Heart left ventricle (tissue), 16 donors: ENCODE measurements at places on chromosomes 16 and 17. TPM values are rescaled to one million over a fixed set of nuclear protein-coding genes. Genes with fewer than 3 reads are reported as not detected.

PIK3R5 gene
- total RNA-seq = 2.4 TPM

ORC6 gene
- 2.7 TPM for total RNA-seq

OTOP3 gene
- not detected for total RNA-seq

RHBDF1 gene
- 28.0 TPM for total RNA-seq

CACNA1G gene
- total RNA-seq = 0.48 TPM

ARL17B gene
- 10.8 TPM for total RNA-seq

ALG1 gene
- 6.5 TPM for total RNA-seq

FKBP10 gene
- total RNA-seq = 40.4 TPM

GRCh38 chr17:79360196-79360595 is 250.7 kb downstream of the RBFOX3 start:
- H3K27ac ChIP-seq = no peak overlapping the region
- H3K36me3 ChIP-seq = no peaks in the 10 kb centered on the region
- peaks cover 35% of the 10 kb centered on the region for H3K27me3 ChIP-seq
- no peaks in the 10 kb centered on the region for H3K4me1 ChIP-seq
- H3K4me3 ChIP-seq = no peak overlapping the region

DNA sequence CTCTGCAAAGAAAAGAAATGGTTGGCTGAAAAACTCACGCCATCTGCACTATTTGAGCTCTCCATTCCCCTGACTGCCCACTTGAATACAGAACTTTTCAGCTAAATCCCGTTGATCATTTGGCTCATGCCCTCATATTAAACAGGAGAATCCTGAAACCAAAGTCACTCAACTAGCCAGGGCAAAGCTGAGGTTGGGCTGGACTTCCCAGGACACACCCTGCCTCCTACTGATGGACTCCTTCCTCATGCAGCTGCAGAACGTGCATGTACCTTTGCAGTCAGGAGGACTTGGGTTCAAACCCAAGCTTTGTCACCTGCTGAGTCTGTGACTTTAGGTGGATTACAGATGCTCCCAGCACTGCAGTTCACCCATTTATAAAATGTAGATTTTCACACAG is 7.7 kb downstream of the ASIC2 start:
- H3K4me1 ChIP-seq = no peaks in the 10 kb centered on the region
- H3K36me3 ChIP-seq = no peaks in the 10 kb centered on the region
- no peak for DNase-seq
- no peak overlapping the region for H3K4me3 ChIP-seq

DNA sequence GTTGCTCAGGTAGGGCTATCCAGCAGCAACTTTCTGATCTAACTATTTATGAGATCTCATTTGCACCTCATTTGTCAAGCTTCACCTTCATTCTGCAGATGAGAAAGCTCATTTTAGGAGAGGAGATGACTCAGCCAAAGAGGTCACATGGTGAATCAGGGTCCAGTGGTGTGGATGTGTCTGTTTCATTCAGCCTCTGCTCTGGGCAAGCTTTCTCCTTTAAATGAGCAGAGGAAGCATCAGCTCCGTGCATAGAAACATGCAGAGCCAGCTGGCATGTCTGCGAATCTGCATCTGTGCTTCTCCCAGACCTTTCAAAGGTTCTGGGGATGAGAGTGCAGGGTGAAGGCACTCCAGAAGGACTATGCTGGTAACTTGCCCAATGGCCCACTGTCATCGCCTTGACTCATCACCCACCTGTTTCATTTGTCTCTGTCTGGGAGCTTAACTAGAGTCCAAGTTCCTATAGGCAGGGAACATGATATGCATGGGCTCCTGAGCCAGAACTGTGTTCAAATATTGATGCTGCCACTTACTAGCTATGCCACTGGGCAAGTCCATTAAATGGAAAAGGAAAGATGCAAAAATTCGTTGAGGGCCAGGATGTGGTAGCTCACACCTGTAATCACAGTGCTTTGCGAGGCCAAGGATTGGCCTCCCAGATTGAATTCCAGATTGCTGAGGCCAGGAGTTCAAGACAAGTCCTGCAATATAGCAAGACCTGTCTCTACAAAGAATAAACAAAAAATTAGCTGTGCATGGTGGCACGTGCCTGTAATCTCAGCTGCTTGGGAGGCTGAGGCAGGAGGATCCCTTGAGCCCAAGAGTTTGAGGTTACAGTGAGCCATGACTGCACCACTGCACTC is 67.1 kb upstream of the NLK start:
- no peak overlapping the region for H3K4me3 ChIP-seq
- DNase-seq = no peak
- no peaks in the 10 kb centered on the region for H3K36me3 ChIP-seq
- no peak overlapping the region for H3K27ac ChIP-seq

DNA sequence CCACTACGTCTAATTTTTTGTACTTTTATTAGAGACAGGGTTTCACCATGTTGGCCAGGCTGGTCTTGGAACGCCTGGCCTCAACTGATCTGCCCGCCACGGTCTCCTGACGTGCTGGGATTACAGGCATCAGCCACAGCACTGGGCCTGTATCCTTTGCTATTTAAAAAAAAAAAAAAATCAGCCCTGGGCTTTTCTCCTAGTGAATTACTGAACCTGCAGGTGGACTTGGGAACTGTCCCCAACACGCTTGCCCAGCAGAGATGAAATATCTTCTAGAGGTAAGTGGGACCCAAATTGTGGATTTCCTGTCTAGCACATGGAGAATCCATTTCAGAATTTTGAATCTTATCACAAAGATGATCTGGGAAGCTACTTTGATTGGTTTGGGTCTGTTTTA is 14.8 kb downstream of the CNOT1 start:
- H3K27me3 ChIP-seq = no peaks in the 10 kb centered on the region
- H3K4me1 ChIP-seq = no peaks in the 10 kb centered on the region
- H3K36me3 ChIP-seq = peaks cover 44% of the 10 kb centered on the region
- no peak overlapping the region for H3K4me3 ChIP-seq
- no peak overlapping the region for H3K27ac ChIP-seq
- DNase-seq = no peak

DNA sequence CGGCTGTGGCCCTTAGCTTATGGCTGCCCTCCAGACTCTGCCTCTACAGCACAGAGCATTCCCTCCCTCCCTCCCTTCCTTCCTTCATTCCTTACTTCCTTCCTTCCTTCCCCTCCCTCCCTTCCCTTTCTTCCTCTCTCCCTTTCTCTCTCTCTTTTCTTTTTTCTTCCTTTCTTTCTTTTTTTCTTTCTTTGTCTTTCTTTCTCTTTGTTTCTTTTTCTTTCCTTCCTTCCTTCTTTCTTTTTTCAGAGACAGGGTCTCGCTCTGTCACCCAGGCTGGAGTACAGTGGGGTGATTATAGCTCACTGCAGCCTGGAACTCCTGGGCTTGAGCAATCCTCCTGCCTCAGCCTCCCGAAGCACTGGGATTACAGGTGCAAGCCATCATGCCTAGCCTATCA is 11.7 kb downstream of the TMEM92 start:
- H3K27me3 ChIP-seq = no peaks in the 10 kb centered on the region
- H3K36me3 ChIP-seq = no peaks in the 10 kb centered on the region
- H3K27ac ChIP-seq = no peak overlapping the region
- H3K4me3 ChIP-seq = no peak overlapping the region
- DNase-seq = no peak

GRCh38 chr17:15265131-15265530 is at the start of gene PMP22:
Gene PMP22, minus strand, starts transcription at chr17:15265326. Its CDS starts 4,599 bp downstream, at chr17:15260727.
- H3K4me1 ChIP-seq = peaks cover 22% of the 10 kb centered on the region
- peak within 1 kb of the TSS; percentile 79 for H3K4me3 ChIP-seq
- no peaks in the 10 kb centered on the region for H3K36me3 ChIP-seq
- H3K27me3 ChIP-seq = no peaks in the 10 kb centered on the region

- H3K27ac ChIP-seq = no peak overlapping the region
- no peaks in the 10 kb centered on the region for H3K36me3 ChIP-seq
- no peaks in the 10 kb centered on the region for H3K4me1 ChIP-seq
- no peak overlapping the region for H3K4me3 ChIP-seq
- DNase-seq = no peak
- H3K27me3 ChIP-seq = peaks cover 2% of the 10 kb centered on the region
Observed at GRCh38 chr16:12826559-12826958, 22.9 kb upstream of the CPPED1 start.

DNA sequence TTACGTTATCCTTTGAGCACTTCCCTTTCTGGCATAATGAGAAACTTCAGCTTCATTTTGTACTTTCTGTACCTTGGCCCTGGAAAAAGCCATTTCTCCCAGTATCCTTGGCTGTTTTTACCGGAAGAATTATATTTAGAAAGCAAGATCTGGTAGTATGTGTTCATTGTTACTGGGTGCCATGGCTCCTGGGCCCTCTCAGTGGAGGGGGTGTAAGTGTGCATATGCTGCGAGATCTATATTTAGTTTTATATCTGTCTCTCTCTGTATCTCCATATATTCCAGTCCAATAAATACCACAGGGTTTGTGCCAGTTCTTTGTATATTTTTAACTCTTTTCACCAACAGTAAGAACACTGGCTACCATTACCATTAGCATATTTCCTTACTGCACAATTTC is 17.7 kb downstream of the ATP2C2 start:
- DNase-seq = no peak
- no peaks in the 10 kb centered on the region for H3K36me3 ChIP-seq
- no peak overlapping the region for H3K4me3 ChIP-seq

DNA sequence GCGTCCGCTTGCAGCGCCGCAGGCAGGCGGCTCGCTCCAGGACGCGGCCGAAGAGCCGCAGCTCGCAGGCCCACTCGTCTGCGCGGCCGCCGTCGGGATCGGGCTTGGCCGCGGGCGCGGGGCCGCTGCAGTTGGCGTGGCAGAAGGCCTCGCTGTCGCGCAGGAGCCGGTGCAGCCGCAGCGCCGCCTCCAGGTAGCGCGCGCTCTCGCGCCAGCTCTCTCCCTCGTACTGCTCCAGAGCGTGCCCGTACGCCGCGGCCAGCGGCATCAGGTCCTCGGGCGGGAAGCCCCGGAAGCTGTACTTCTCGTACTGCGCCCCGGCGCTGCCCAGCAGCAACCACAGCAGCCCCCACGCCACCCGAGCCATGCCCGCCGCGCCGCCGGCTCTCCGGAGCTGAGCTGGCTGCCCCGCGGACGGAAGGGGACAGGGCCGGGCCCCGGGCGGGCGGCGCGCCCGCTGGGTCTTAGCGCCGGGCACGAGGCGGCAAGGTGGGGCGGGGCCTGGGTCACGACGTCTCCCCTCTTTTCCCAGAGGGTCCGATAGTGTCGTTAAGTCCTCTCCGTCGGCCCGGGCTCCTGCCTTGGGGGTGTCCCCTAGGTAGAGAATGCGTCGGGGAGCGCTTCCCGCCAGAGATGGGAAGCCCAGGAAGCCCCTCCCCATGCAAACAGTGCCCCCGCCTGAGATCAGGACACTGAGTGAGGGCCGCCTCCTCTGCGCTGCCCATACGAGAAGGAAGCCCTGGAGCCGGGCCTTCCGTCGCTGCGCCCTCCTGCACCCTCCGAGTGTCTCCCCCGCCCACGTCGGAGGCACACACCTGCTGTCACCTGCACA is at the start of gene P3H4:
Gene P3H4, minus strand, starts transcription at position 401 of the 832 bp plus-strand sequence. Its CDS starts 34 bp downstream, at position 367.
- no peaks in the 10 kb centered on the region for H3K27me3 ChIP-seq
- H3K4me1 ChIP-seq = peaks cover 8% of the 10 kb centered on the region
- peak; percentile 77 for DNase-seq
- H3K27ac ChIP-seq = peak within 1 kb of the TSS; percentile 60
- H3K36me3 ChIP-seq = no peaks in the 10 kb centered on the region
- H3K4me3 ChIP-seq = peak within 1 kb of the TSS; percentile 62

DNA sequence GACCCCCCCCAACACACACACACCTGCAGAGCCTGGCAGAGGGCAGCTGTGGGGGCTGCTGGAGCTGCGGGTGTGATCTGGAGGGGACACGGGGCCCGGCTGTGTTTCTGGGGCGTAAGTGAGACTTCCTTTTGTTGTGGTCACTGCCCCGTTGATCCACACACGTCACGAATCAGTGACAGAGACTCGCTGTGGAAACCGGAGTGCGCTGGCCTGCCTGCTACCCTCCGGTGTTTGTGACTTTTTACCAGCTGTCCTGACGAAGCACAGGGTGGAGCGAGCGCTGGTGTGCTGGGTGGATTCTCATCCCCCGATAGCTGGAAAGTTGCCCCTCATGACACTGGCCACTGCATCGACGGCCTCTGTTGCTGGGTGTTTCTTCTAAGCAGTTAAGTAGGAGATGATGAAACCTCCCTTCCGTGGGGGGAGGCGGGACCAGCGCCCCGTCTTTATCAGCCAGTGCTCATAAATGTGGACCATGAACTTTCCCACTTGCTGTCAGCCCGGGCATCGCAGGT is 2.3 kb downstream of the METRNL start:
- peak overlapping the region; percentile 88 for H3K27ac ChIP-seq
- H3K27me3 ChIP-seq = no peaks in the 10 kb centered on the region
- peak overlapping the region; percentile 64 for H3K4me3 ChIP-seq
- no peak for DNase-seq
- H3K36me3 ChIP-seq = no peaks in the 10 kb centered on the region

DNA sequence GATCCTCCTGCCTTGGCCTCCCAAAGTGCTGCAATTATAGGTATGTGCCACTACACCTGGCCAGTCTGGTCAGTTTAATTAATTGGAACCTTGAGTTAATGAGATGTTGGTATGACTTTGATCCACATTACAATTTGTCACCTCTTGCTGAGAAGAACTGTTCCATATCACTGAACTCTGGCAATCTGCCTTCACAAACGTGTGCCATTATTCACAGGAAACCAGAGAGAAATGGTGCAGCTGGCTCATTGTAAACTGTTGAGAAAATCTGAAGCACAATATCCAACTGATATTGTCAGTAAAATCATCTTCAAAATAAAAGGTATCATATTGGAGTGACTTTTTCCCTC is 39.3 kb upstream of the YPEL2 start:
- no peak for DNase-seq
- no peaks in the 10 kb centered on the region for H3K4me1 ChIP-seq

DNA sequence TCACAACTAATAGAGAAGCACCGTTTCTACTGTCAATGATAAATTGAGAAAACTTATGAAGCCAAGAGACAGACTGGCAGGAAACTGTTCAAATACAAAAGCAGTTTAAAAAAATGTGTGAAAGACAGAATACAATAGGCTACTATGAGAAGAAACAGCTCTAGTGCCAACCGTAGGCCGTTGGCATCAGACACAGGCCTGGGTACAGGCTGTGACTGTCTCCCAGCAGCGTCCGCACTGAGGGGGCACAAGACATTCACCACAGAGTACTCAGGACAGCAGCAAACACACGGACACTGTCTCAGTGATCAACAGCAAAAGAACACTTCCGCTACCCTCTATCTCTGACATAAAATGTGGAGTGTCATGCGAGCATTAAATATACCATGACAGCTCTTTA is 7.8 kb upstream of the C1QBP start:
- no peak overlapping the region for H3K4me3 ChIP-seq
- no peak for DNase-seq
- no peaks in the 10 kb centered on the region for H3K4me1 ChIP-seq
- H3K27ac ChIP-seq = no peak overlapping the region
- peaks cover 94% of the 10 kb centered on the region for H3K36me3 ChIP-seq

DNA sequence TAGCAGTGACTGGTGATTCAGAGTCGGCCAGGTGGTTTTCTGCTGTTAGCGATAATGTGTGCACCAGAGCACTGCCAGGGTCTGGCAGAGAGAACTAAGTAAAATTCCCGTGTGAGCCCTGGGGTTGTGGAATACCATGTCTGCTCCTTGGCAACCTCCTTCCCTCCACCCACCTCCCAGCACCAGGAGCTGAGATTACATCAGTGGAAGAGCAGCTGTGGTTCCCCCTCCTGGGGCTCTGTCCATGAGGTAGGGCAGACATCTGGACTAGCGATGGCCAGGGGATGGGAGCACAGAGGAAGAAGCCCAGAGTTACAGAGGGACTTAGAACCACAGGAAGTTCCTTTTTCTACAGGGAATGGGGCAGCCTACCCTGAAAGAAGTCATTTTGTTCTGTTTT is 15.8 kb downstream of the CLEC10A start:
- DNase-seq = no peak
- no peak overlapping the region for H3K27ac ChIP-seq
- H3K27me3 ChIP-seq = no peaks in the 10 kb centered on the region
- H3K4me1 ChIP-seq = no peaks in the 10 kb centered on the region
- H3K4me3 ChIP-seq = no peak overlapping the region

GRCh38 chr17:80330276-80330675 is 69.6 kb downstream of the RNF213 start:
- H3K27ac ChIP-seq = no peak overlapping the region
- H3K27me3 ChIP-seq = no peaks in the 10 kb centered on the region
- no peak overlapping the region for H3K4me3 ChIP-seq
- H3K4me1 ChIP-seq = no peaks in the 10 kb centered on the region
- H3K36me3 ChIP-seq = peaks cover 26% of the 10 kb centered on the region
- no peak for DNase-seq
